ENCODE measurements at places on chromosomes 11 and 22.

GRCh38 chr11:78031629-78032028 is 8.6 kb upstream of the KCTD14 start:
- DNase-seq = no peak

DNA sequence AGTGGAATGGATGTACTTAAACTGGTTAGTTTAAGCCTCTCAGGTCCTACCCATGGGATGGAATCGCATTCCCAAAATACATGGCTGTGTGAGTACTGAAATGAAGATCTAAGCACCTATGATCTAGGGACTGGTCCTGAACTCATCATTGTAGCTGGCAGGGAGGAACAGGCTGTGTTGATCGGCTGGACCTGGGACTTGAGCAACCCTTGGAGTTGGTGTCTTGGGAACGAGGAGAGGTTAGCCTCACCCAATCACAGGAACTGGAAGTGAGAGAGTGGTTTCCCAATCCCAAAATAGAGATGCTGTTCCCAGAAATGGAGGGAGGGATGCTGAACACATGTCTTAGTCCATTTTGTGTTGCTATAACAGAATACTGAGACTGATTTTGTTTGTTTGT is 16.4 kb upstream of the ASCC2 start:
- DNase-seq = no peak

- DNase-seq = no peak
Observed at GRCh38 chr11:27055065-27055682, 14.6 kb downstream of the BBOX1 start.

GRCh38 chr11:3685923-3686322 is 14.7 kb upstream of the CHRNA10 start:
- no peak for DNase-seq

- DNase-seq = no peak
Observed at GRCh38 chr11:58616594-58616993, 5.9 kb upstream of the CNTF start.

DNA sequence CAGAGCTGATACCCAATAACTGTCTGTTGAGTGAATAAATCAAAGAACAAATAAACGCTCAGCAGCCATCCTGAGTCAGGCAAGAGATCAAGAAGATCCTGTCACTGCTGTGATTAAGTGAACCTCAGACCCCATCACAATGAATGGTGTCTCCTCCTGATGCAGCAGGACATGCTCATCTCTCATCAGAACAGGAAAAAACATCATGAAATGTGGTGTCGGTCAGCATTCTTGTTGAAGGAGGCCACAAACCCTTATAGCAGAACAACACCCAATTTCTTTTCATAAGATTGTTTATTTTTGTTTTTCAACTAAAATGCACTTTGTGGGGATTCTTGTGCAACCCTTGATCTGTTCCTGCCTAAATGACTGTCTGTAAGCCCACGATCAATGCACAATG is 60.3 kb downstream of the SYTL2 start:
- no peak for DNase-seq

DNA sequence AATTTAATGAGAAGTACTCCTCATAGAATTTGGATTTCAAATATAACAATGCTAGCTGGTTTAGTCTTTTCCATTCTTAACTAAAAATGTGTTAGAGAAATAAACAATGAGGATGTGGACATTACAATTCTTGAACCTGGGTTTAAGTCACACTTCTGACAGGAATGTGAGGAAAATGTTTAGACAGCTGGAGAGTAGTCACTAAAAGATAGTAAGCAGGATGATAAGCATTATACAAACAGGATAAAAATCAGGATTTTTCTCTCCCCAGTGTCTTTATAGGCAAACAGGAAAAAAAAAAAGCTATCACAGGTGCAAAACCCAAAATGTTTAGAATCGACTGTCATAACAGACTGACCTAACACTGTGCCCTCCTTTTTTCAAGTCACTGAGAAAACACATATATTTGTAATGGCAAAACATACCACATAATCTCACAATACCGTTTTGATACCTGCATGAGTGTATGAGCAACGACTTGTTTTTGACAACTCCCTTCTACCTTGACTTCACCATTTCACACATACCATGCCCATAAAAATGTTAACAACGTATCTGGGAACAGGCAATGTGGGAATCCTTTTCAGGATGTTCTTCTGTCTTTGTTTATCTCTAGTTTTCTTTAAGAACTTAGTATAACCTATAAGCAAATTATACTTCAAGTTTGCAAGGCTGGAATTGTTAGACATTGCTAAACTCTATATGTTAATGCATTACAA is 242.0 kb downstream of the SBF2 start:
- DNase-seq = no peak

DNA sequence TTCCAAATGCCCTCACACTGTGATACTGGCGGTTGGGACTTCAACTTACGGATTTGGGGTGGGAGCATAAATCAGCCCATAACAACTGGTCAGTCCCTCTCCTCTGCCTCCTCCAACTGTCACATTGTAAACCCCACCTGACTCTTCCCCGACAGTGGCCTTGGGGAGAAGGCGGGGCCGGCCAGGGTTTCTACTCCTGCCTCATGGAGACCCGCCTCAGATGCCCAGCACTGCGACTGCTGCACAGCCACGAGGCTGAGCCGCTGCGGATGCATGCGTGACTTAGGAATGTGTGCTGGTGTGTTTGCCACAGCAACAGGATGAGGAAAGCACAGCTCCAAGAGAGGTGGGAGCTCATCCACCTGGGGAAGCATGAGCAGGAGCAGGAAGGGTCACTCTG is 914.2 kb downstream of the NTM start:
- no peak for DNase-seq

- peak; percentile 29 for DNase-seq
Observed at GRCh38 chr22:19879992-19880785, 25.5 kb upstream of the GNB1L start.

- no peak for DNase-seq
Observed at GRCh38 chr22:49602481-49602880, 225.2 kb downstream of the BRD1 start.

DNA sequence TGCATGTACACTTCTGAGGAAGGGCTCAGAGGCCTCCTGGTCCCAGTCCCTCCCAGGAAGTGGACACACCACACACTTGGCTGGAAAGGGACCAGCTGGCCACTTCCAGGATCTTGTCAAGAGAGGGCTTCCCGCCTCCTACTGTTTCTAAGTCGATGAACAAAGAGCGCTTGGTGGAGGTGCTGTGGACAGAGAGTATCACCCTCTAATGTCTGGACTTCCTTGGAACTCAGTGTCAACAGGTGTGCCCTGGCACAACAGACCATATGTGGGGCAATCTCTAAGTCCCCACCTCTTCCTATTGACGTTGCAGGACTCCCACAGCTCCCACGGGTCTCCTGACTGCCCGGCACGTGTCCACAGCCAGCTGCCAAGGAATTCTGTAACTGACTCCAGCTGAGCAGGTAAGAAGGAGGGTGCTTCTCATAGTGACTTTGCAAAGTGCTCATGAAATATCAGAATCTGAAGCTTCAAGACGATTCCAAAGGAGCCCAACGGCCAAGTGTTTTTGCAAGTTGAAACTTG is 16.1 kb downstream of the POU2AF1 start:
- no peak for DNase-seq

GRCh38 chr11:124752471-124753102 is 532 bp upstream of the VSIG2 start:
- no peak for DNase-seq

GRCh38 chr22:49951986-49952896 is 8.3 kb upstream of the PIM3 start:
- no peak for DNase-seq

DNA sequence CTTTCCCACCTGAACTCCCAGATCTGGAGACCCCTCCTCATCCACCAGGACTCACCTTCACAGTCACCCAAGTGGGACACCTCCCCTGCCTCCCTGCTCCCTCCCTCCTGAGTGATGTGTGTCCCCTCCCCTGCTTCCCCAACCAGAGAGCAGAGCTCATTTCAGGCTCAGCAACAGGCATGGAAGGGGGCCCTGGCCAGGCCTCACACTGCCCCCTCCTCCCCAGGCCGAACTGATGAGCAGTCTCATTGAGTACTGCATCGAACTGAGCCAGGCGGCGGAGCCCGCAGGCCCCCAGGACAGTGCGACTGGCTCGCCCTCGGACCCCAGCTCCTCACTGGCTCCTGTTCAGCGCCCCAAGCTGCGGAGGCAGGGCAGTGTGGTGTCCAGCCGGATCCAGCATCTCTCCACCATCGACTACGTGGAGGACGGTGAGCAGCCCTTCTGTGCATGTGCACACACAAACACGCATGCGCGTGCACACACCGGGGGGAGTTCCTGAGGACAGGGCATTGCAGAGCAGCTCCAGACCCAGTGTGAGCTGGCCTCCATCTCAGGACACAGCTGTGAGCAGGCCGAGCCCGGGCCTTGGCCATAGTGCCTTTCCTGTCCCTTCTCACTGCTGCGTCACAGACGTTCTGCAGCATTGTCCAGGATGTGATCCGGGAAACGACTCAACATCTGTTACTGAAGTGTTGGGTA is 17.8 kb upstream of the NEAT1 start:
- DNase-seq = peak; percentile 23

DNA sequence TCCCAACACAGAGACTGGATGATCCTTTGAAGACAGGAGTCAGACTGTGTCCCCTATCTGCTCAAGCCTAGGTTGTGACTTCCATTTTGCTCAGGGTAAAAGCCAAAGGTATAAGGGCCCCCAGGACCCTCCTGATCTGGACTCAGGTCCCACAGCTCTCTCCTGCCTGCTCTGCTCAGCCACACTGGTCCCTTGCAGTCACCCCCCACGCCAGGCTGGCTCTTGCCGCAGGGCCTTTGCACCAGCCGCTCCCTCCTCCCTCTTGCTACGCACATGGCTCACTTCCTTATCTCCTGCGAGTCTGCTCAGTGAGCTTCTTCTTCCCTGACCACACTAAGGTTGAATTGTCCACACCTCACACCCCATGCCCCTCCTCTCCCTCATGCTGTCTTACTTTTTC is 28.4 kb upstream of the CACNG2 start:
- DNase-seq = no peak

DNA sequence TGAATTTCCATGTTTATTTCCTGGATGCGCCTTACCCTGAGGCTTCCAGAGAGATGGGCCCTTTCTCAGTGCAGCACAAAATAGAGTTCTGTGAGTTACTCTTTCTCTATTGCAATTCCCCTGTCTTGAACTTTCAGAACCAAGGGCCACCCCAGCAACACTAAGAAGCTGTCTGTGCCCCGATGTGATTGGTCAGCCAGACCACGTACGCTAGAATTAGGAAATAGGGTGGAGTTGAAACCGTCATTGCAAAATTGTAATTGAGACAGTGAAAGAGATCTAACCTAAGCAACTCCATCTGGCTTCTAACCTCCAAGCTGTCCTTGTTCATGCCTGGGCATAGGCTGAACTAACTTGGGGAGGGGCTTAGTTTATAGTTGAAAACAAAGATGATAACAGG is 981.3 kb downstream of the OPCML start:
- no peak for DNase-seq

GRCh38 chr11:6825231-6825744 is 20.2 kb upstream of the OR10A5 start:
- no peak for DNase-seq

DNA sequence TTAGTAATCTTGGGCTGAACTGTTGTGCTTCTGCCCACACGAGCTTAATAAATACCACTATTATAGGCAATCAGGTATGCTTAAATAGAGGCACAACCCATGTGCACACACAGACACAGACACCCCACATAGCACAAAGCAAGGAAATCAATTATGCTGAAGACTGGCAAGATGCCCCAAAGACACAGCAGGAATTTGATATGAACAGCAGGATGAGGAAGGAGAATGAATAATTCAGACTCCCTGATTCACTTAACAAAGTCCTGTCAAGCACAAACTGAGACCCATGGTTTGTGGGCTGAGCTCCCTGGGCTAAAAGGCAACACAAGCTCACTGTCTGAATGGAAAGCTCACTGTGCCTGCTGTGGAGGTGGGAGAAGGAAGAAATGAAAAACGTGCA is 42.5 kb downstream of the RBFOX2 start:
- no peak for DNase-seq

DNA sequence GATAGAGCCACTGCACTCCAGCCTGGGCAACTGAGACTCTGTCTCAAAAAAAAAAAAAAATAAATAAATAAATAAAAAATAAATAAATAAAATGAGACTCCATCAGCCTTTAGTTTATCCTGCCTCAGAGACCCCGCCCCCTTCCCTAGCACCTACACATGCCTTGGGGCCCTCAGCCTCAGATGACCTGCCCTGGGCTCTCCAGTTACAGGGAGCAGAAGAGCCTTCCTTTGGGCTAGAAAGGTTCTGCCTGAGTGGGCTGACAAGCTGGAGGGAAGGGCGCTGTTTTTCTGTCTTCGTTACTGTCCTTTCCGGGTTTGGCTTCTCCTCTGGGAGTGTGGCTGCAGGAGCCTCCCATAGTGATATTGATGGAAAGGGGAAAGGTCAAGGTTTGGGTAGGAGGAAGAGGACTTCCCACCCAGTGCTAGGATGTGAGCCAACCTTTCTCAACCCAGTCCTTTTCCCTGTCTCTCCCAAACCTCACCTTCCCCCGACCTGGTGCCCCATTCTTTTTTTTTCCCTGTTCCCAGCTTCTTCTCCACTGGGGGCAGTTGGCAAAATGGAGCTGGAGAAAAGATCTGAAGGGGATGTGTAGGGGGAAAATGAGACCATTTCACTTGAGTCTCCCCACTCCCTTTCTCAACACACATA is 1.5 kb upstream of the SF3B2 start:
- DNase-seq = no peak

- no peak for DNase-seq
Observed at GRCh38 chr11:93939084-93939760, 81.9 kb upstream of the HEPHL1 start.

DNA sequence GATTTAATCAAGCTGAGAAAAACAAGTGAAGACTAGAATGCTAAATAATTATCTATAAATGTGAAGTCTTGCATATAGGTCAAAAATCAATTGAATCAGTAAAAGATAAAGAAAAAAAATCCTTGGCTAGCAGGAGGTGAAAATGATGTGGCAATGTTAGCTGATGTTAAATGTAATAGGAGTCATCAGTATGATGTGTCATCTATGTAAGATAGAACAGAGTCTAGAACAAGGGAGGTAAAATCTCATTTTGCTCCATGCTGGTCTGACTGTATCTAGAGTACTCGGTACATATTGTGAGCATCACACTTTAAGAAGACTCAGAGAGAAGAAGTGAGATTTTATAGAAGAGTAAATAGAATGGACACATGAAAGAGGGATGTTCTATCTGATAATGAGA is 721.2 kb downstream of the ETS1 start:
- DNase-seq = no peak

Measured in activated naive CD8-positive, alpha-beta T cell treated with anti-CD3 and anti-CD28 coated beads, Interleukin-2, amount 10 ng/mL, durations not matched to agents 7 days and 5 days (primary cell).